ENCODE measurements at places on chromosomes 5 and 9.

GRCh38 chr9:110114859-110115201 is 93.1 kb downstream of the C9orf152 start:
- DNase-seq = no peak

DNA sequence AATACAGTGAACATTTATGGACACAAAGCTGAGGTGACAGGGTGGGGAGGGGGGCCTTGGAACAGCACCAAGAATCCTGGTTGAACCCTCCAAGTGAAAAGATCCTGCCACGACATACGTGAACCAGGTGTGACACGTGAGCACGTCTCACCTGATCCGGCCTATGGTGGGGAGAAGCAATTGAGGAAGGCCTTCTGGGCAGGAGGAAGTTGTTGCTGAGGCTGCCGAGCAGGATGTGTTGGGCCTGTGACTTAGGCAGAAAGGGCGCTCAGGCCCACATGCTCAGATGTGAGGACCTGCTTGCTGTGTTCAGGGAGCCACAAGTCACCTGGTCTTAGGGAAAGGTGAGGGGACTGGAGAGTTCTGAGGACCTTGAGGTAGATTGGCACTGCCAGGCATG is 2.5 kb upstream of the MAPK9 start:
- DNase-seq = no peak

GRCh38 chr5:143119881-143120341 is 283.6 kb downstream of the NR3C1 start:
- no peak for DNase-seq

DNA sequence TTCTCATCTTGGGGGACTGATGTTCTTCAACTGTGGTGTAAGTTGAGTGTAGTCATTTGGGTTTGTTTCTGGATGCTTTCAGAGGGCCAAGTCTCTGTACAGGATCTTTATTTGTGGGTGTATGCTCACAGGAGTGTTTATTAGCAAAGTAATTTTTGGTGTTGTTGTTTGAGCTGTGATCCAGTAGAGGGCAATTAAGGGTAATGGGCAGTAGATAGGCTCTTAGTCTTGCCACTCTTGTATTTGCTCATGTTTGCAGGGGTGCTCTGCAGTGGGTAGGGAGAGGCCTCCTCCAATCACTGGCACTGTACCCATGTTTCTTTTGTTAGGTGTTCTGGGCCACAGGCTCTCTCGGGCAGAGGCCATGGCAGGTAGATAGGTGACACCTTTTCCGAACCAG is 45.9 kb upstream of the ITGA2 start:
- no peak for DNase-seq

- no peak for DNase-seq
Measured at GRCh38 chr5:57478826-57479225, 3.8 kb downstream of the ACTBL2 start.

GRCh38 chr9:121842612-121842978 is 191.2 kb downstream of the DAB2IP start:
- no peak for DNase-seq

DNA sequence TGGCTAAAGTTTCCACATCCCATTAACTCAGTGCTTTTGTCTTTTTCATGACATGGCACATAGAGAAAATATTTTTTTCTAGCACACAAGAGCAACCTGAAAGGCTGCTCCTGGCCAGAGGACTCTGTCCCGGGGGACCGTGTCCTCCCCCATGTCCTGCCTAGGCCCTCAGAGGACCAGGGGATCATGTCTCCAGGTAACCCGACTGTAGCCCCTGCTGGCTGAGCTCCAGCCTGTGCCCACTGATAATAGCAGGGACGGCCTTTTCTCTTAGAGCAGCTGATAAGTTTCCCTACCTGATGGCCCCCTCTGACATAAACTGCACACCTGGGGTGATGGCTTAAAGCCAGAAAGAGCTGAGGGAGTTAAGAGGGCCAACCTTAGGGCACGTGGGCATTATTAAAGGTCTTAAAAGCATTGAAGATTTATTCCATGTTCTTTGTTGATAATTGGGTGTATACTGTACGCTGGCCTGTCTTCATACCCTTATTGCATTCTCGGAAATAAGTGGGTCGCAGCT is 5.9 kb downstream of the HDHD3 start:
- DNase-seq = no peak

GRCh38 chr5:143554187-143554717 is 150.8 kb upstream of the NR3C1 start:
- DNase-seq = no peak

DNA sequence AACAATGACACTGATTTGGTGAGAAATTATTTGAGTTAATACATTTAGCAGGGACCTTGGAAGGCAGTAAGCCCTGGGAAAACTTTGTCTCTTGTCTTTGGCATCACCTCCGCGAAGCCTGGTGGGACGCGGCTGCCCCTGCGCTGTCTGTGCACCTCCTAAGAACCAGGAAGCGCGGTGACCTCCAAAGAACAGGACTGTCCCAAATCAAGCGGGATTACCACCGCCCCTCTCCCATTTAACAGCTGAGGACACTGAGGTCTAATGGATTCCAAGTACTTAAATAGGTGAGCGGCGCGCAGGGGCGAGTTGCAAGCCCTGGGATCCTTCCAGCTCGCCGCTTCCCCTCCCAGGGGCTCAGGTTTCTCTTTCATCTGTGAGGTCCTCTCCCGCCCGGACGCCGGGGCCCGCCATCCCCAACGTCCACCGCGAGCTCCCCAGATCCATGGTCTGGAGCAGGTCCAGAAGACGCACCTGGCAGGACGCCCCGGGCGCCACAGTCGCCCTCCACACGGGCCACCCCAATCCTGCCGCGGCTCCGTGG is 432 bp downstream of the STARD4 start:
- peak; percentile 28 for DNase-seq

- DNase-seq = no peak
Measured at GRCh38 chr5:148542812-148543211, 111.5 kb downstream of the HTR4 start.

DNA sequence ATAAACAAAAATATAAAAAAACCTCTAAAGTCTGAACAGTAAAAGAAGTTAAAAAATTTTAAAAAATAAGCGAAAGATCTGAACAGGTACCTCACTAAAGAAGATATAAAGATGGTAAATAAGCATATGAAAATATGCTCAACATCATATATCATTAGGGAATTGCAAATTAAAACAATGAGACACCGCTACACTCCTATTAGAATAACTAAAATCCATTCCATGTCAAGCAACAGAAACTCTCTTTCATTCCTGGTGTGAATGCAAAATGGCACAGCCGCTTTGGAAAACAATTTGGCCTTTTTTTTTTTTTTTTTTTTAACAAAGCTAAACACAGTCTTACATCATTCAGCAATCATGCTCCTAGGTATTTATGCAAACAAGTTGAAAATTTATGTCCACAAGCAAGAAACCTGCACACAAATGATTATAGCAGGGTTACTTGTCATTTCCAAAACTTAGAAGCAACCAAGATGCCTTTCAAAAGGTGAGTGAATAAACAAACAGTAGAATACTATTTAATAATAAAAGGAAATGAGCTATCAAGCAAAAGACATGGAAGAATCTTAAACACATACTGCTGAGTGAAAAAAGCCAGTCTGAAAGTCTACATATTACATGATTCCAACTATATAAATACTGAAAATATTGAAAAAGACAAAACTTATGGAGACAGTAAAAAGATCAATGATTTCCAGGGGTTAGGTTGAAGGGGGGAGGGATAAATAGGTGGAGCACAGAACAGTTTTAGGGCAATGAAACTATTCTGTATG is 22.1 kb downstream of the ANXA1 start:
- DNase-seq = no peak

- no peak for DNase-seq
Measured at GRCh38 chr9:112338561-112338960, 5.1 kb upstream of the PTBP3 start.

GRCh38 chr9:89866701-89867100 is 261.9 kb downstream of the GADD45G start:
- DNase-seq = no peak

DNA sequence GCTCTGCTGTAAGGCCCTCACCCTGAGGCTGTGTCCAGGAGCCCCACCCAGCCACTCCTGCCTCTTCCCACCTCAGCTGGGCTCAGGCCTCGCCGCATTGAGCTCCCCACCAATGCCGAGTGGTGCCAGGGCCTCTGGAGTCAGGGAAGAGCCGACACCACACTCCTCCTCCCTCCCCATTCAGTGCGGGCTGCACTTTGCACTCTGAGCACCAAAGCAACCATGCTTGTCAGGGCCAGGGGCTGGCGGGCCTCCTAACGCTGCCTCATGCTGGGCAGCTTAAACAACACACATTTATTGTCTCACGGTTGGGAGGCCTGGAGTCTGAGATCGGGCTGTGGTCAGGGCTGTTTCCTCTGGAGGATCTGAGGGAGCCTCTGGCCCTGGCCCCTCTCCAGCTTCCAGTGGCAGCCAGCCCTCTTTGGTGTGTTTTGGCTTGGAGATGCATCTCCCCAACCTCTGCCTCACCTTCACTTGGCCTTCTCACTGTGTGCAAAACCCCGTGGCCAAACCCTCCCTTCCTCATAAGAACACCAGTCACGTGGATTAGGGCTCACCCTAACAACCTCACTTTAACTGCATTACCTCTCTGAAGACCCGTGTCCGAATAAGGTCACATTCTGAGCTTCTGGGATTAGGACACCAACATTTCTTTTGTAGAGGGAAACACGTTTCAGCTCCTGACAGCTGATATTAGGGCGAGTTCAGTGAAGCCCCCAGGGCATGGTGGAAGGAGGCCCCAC is 157.8 kb downstream of the MED10 start:
- no peak for DNase-seq

GRCh38 chr9:105510024-105510423 is 47.9 kb upstream of the FKTN start:
- no peak for DNase-seq

GRCh38 chr9:19782005-19782404 is 6.8 kb downstream of the SLC24A2 start:
- no peak for DNase-seq
